ENCODE measurements at places on chromosomes 1 and 21. TPM values are rescaled to one million over a fixed set of nuclear protein-coding genes. Genes with fewer than 3 reads are reported as not detected.

Gene CRYBG2
- 18.4 TPM for total RNA-seq

Gene SYT2
- total RNA-seq, result 12.5 TPM

Gene ZNF683
- total RNA-seq, result not detected

DNA sequence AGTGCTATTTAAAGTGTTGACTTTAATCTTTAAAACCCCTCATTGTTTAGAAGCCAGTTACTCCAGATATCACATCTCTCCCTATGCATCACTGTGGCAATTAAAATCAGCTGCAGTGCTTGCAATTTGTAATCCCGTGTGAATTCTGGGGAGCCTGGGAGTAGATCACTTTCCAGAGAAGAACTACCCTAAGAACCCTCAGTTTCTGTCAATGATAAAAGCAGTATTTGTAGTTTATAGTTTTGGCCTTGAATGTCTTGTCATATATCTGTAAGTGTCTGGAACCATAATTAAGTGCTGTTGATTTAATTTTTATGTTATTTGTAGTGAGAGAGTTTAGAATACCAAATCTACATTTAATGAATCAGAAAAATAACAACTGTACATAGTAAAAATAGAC lies 5.5 kb upstream of the SPAG17 start:
- H3K27ac ChIP-seq, result no peak overlapping the region
- peaks cover 20% of the 10 kb centered on the region for H3K4me1 ChIP-seq
- no peak for DNase-seq
- H3K27me3 ChIP-seq, result no peaks in the 10 kb centered on the region
- no peak overlapping the region for H3K4me3 ChIP-seq

- H3K36me3 ChIP-seq, result no peaks in the 10 kb centered on the region
- H3K4me1 ChIP-seq, result peaks cover 19% of the 10 kb centered on the region
- no peaks in the 10 kb centered on the region for H3K27me3 ChIP-seq
- H3K27ac ChIP-seq, result no peak overlapping the region
- DNase-seq, result no peak
Measured at GRCh38 chr1:75165264-75165663, 31.1 kb downstream of the LHX8 start.

DNA sequence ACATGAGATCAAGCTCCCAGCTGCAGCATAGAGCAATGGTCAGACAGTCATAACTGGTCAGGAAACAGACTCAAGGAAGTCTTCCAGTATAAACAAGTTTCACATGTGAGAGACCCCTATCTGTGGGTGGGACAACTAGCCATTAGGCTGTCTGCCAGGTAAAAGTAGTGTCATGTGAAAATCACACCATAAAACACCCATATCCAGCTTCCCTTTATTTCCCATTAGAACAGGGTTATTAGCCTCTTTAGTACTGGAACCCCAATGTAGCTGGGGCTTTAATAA lies 426.7 kb downstream of the KCNT2 start:
- H3K36me3 ChIP-seq, result no peaks in the 10 kb centered on the region
- no peaks in the 10 kb centered on the region for H3K27me3 ChIP-seq
- DNase-seq, result no peak
- H3K4me3 ChIP-seq, result no peak overlapping the region
- H3K4me1 ChIP-seq, result no peaks in the 10 kb centered on the region

Gene NMNAT2
- total RNA-seq, result 10.0 TPM

- H3K27me3 ChIP-seq, result peaks cover 93% of the 10 kb centered on the region
- peak overlapping the region; percentile 65 for H3K4me3 ChIP-seq
- no peaks in the 10 kb centered on the region for H3K36me3 ChIP-seq
- no peak overlapping the region for H3K27ac ChIP-seq
Measured at GRCh38 chr1:26162220-26162709, 3.4 kb downstream of the FAM110D start.

Gene MFAP2
- total RNA-seq, result 129 TPM

Gene UMODL1
- not detected for total RNA-seq

- DNase-seq, result no peak
- H3K27ac ChIP-seq, result no peak overlapping the region
- H3K36me3 ChIP-seq, result no peaks in the 10 kb centered on the region
- no peaks in the 10 kb centered on the region for H3K27me3 ChIP-seq
- 0 out of 2 replicates have a peak, but pooled peaks cover 3% of the 10 kb centered on the region for H3K4me1 ChIP-seq
Measured at GRCh38 chr1:170096806-170097340, 22.4 kb upstream of the KIFAP3 start.

DNA sequence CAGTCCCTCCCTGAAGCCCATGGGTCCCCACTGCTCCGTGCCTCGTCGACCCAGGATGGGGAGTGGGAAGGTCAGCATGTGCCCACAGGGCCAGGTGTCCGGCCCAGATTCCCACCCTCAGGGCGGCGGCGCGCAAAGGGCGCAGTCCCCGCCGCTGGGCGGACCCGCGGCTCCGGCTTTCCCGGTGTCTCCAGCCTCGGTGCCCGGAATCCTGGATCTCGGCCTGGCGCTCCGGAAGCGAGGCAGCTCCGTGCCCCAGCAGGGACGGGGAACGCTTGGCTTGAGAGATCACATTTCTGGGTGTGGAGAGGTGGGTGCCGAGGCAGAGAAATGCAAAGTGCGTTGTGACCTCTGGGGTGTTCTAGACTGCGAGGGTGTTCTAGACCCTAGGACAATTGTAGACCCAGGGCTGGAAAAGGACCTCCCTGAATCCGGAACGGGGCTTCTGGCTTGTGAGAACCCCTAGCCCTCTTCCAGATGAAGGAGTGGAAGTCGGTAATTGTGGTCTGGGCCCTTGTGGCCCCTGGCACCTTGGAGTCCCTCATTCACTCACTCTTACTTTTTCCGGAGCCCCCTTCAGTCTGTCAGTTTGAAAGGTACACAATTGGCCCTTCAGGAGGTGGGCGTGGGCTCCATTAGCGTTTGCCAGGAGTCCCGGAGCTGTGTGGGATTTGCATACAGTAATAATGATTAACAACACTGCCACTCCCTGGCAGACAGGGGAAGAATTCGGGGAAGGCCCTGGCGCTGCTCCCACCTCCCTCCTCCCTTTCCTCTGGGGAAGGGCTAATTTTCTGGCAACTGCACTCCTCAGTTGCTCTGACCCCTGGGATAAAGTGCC lies 1.6 kb upstream of the KCND3 start:
- peak overlapping the region; percentile 60 for H3K4me3 ChIP-seq
- DNase-seq, result peak; percentile 82
- no peak overlapping the region for H3K27ac ChIP-seq
- no peaks in the 10 kb centered on the region for H3K36me3 ChIP-seq

Gene AADACL3
- total RNA-seq, result 1.5 TPM

GRCh38 chr21:28781602-28782276 lies 210.9 kb downstream of the LTN1 start:
- no peaks in the 10 kb centered on the region for H3K4me1 ChIP-seq
- H3K27ac ChIP-seq, result no peak overlapping the region
- peak; percentile 51 for DNase-seq
- no peaks in the 10 kb centered on the region for H3K27me3 ChIP-seq
- H3K36me3 ChIP-seq, result no peaks in the 10 kb centered on the region
- no peak overlapping the region for H3K4me3 ChIP-seq

DNA sequence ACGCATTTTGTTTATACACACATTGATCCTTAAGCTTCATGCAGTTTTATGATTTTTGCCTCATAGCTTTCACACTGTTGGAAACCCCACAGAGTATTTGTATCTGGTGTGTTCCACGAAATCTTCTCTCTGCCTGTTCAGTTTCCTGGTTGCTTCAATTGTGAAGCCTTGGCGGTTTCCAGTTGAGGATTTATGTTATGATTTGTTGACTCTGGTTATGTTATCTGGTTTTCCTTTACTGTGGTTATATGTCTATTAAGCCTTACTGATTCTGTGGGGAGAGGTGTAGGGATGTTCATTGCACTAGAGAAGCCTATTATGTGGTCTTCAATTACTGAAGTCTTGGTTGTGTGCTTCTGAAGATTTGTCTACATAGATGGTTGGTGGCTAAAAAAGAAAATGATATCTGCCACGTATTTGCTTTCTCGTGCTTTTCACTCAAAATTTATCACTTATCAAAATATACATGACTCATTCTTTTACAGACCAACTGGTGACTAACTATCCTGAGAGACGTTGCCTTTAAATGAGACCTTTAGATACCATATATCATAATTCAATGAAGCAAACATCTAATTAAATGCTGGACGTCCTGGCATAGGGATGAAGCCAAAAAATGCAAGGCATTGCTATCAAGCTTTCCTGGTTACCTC lies 488.0 kb upstream of the B3GALT2 start:
- H3K27ac ChIP-seq, result no peak overlapping the region
- no peak overlapping the region for H3K4me3 ChIP-seq
- H3K27me3 ChIP-seq, result no peaks in the 10 kb centered on the region
- H3K36me3 ChIP-seq, result no peaks in the 10 kb centered on the region
- no peaks in the 10 kb centered on the region for H3K4me1 ChIP-seq

Gene CNR2
- not detected for total RNA-seq

Data from GM23338 (cell line).